Activated T-helper 1 cell treated with Interleukin-2 at 50 U/mL for 16 hours (primary cell): ENCODE measurements at places on chromosomes 12 and 14.

DNA sequence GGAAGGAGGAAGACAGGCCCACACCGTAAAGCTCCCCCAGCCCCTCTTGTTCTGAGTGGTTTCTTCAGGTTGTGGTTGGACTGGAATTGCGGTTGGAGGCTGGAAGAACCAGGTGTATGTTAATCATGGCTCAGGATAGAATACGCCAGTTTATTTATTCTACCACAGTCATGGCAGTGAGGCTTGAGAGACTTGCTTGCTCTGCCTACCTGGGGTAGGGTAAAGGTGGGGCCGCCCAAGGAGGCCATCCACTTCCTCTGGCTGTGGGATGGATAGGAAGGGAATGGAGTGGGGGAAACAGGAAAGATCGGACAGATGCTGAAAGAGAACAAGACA lies 8.1 kb downstream of the SHMT2 start:
- no peak for DNase-seq

DNA sequence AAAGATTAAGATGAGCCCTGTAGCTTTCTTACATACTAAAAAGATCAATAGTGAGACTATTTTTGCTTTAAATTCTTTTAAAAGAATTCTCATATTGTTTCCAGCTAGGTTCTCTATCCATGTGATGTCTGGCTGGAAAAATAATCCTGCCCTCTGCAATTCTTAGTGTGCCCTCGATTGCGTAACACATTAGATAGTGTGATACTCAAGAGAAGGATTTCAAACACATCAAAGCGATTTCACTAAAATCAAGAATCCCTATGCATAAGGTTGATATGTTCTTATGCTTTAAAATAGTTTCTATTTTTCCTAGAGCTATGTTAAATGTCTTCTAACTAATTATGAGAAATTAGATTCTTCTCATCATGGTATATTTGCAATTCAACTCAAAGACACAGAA lies 127.3 kb upstream of the PLEKHA5 start:
- no peak for DNase-seq

DNA sequence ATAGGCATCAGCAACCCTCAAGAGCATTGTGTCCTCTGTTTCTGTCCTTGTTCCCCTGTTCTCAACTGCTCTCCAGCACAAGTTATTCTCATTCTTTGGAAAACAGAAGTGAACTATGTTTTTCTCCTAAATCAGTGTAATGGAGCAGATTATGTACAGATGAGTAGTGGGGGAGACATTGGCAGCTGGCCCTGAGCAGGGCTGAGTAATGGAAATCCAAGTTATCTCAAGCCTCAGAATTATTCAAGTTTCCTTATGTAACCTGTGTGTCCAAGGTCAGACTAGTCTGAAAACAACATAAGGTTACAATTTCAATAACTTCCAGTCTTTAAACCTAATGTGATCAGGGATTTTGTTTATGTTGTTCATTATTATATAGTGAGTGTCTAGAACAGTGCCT lies 116.1 kb upstream of the FUT8 start:
- DNase-seq, result no peak

DNA sequence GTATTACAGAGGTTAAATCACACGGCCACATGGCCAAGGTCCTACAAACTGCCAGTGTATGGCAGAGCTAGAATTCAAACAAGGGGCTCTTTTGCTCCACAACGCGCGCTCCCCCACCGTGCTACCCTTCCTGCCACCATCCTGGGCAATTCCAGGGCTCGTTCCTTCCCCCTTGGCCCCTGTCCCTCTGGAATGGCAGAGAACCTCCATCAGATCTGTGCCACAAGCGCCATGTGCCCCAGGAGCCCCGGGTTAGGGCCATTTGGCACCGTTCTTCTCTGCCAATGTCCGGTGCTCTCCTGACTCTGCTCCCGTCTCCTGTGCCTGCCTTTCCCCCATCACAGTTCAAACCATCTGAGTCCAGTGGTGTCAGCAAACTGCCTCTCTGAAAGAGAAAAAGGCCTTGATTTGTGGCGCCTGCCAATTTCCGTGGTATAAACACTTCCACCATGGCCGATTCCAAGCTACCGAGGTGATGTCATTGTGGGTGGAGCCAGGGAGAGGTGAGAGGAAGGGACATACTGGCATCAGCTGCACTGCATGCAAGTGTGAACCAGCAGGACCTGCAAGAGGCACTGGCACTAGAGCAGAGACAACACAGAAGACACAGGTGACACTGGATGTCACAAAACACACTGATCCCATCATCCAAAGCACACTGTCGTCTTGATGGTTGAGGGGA lies 163.1 kb downstream of the CALM1 start:
- DNase-seq, result no peak

GRCh38 chr12:132244724-132245295 lies 84.6 kb downstream of the GALNT9 start:
- no peak for DNase-seq

GRCh38 chr12:49518914-49519573 lies 19.8 kb upstream of the KCNH3 start:
- no peak for DNase-seq

- DNase-seq, result no peak
Observed at GRCh38 chr14:36361210-36361853, 40.9 kb upstream of the MBIP start.

- no peak for DNase-seq
Observed at GRCh38 chr12:130839770-130840404, 837 bp upstream of the STX2 start.

DNA sequence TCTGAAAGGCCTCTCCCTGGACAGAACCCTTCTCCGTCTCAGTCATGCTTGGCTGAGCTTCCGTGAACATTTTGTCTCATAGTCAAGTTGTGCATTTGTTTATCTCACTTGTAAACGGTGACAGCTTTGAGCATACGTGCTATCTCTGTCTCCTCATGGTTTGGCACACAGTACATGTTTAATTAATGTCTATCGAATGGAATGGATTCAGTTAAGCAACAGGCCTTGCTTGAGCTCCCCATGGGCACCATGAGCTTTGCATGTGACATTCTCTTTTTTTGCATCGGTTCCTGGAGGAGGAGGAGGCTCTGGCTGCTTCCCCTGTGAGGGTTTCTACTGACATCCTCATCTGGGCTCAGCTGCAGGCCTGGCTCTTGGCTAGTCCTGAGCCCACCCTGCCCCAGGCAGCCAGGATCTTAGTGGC lies 80.0 kb downstream of the PRIMA1 start:
- DNase-seq, result no peak

- no peak for DNase-seq
Observed at GRCh38 chr12:105100207-105100985, 7.1 kb upstream of the WASHC4 start.

GRCh38 chr12:76307083-76307482 lies 41.1 kb downstream of the BBS10 start:
- DNase-seq, result no peak

GRCh38 chr12:108732489-108733229 lies 1.3 kb upstream of the CORO1C start:
- DNase-seq, result no peak

- DNase-seq, result no peak
Observed at GRCh38 chr12:57612711-57613426, 1.6 kb downstream of the ARHGEF25 start.

- DNase-seq, result no peak
Observed at GRCh38 chr12:124737040-124737419, 126.6 kb downstream of the SCARB1 start.

DNA sequence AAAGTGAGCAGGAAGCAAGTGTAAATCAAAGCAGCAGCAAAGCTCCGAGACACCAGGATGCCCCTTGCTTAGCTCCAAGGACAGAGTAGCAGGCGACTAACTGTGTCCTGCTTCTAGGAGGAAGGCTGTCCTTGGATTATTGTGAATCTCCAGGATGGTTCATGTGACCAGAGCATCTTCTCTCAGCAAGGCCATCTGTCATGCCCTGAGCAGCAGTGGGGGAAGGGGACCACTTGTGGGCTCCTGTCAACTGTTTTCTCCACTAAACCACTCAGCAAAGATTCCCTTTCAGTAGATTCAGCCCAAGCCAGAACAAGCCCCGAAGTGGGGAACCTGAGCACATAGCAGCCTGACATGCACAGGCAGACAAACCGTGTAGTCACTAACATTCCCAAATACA lies 19.4 kb downstream of the MAP3K9 start:
- DNase-seq, result no peak

DNA sequence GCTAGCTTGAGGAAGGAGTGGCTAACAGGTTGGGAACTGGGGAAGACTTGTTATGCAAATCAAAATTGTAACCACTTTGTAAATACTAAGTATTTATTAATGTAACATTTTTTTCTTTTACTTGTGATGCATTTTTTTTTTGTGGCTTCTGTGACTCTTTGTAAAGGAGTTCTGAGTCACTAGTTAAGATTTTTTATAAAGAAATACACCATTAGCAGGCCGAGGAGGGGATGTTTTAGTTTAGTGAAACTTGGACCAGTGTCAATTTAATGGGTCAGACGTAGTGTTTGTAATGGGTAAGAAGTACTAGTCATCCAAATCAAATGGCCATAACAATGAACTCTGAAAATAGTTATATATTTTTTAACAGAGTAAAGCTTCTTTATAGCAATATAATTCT lies 43.1 kb downstream of the AKAP6 start:
- no peak for DNase-seq

DNA sequence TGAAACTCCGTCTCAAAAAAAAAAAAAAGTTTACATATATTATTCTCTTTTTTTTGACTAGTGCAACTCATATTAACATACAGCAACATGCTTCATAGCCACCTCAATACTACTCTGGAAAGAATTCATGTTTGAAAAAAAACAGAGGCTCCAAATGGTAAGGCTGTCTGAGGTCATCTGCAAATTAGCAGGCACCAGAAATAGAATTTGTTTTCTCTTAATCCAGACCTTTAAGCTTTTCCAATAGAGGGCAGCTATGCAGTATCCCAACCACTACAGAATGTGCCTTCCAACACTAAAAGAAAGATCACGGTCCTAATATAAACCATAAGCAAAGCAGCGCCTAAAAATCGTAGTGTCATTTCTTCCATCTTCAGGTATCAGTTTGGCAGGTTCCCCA lies 12.0 kb downstream of the C2CD5 start:
- no peak for DNase-seq

DNA sequence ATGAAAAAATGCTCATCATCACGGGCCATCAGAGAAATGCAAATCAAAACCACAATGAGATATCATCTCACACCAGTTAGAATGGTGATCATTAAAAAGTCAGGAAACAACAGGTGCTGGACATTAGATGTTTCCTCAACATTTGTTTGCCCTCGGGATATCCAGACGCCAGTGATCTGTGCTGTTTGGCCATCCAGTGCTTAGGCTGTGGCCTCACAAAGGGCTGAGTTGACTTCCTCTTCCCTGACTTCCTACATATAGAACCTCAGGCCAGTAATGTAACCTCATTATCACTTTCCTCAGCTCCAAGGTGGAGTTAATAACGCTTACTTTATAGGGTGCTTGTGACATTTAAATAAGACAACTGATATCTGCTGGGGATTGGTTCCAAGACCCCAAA lies 51.8 kb downstream of the SLC15A5 start:
- no peak for DNase-seq

- no peak for DNase-seq
Observed at GRCh38 chr14:101177301-101177971, 273.9 kb upstream of the RTL1 start.

DNA sequence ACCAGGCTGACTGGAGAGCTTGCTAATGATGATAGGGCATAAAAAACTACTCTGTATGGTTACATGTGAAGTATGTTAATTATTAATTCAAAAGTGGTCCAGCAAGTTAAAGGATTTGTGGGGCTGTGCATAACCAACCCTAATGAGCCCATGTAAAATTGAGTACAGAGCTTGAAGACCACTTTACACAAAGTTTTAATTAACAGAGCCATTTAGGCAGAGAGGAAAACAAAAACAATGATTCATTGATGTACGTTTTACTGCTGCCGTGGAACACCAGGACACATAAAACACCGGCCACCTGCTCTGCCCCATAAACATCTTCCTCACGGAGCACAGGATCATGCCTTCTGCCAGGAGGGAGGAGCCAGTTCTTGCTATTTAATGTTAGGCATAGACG lies 83.5 kb downstream of the RIMBP2 start:
- DNase-seq, result no peak

DNA sequence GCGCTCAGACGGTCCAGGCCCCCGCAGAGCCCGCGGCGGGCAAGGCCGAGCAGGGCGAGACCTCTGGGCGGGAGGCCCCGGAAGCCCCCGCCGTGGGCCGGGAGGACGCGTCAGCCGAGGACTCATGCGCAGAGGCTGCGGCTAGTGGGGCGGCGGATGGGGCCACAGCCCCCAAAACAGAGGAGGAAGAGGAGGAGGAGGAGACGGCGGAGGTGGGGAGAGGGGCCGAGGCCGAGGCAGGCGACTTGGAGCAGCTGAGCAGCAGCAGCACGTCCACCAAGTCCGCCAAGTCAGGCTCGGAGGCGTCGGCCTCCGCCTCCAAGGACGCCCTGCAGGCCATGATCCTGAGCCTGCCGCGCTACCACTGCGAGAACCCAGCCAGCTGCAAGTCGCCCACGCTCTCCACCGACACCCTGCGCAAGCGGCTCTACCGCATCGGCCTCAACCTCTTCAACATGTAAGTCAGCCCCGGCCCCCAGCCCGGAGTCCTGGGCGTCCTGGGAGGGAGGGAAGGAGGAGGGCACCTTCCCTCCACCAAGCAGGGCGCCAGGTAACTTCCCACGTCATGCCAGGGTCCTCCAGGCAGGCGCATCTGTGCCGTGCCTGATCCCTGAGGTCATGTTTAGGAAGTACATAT lies 72.4 kb downstream of the IQSEC3 start:
- DNase-seq, result no peak

DNA sequence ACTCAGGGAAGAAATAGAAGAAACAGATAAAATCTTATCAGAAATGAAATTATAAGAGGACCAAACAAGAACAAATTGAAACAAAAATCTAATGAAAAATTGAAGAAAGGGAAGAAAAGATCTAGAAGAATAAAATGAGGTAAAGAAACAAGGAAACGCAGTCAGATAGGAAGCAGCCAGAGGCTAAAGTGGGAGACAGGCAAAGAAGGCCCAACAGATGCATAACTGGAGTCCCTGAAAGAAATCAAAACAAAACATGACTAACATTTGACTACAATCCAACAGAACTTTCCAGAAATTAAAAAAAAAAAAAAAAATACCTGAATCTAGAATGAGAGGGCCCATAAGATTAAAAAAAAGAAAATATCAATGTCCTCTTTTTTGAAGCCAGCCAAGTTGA lies 65.6 kb downstream of the AMN start:
- DNase-seq, result no peak

GRCh38 chr12:69417231-69417630 lies 53.0 kb upstream of the FRS2 start:
- no peak for DNase-seq

DNA sequence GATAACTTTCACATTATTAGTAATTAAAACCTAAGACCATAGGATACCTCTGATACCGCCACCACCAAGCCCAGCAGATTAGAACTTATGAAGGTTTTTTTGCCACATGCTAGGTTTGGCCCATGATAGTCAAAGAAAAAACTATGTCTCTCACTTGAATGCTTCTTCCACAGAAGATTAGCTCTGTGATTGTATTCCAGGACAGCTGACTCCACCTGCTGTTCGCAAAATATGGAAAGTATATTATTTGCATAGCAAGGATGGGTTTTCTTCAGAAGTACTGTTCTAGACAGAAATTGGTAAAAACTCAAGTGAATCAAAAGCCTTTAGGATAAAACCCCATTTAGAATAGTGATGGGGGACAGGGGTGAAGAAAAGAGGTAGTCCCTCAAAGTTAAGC lies 42.2 kb downstream of the PPFIBP1 start:
- no peak for DNase-seq
